ENCODE measurements at places on chromosomes 4 and X. TPM values are rescaled to one million over a fixed set of nuclear protein-coding genes. Genes with fewer than 3 reads are reported as not detected.

DNA sequence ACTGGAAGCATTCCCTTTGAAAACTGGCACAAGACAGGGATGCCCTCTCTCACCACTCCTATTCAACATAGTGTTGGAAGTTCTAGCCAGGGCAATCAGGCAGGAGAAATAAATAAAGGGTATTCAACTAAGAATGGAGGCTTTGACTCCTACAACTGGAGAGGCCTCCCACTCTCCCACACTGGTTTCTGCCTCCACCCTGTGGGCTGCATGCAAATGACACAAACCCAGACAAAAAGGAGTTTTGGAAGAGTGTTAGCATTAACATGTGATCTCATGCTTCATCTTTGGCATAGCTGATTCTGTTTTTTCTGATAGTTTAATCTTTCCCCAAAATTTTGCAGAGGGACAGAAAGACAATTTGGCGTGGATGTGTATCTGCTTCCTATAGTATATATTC, 80.8 kb upstream of the IQCM start:
- ATAC-seq: no peak

DNA sequence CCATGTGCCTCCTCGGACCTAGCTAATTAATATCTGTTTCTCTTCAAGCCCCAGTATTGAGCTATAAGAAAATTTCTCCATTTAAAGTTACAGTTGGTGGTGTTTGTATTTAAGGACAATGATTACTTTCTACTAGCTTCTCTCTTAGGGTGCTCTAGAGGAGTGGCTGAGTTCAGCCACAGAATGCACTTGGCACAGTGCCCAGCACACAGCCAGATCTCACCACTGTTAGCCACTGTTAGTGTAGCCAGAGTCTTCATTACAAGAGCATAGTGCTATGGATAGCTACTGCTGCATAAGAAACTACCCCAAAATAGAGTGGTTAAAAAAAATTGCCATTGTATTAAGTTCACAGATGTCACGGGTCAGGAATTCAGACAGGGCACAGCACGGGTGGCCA, 421.3 kb downstream of the BCOR start:
- no peak for ATAC-seq

The GNPDA2 gene
- total RNA-seq: 19.3 TPM

GRCh38 chr4:17284323-17285175, 227.3 kb downstream of the QDPR start:
- ATAC-seq: no peak

GRCh38 chr4:122914292-122914904, 8.0 kb downstream of the NUDT6 start:
- ATAC-seq: no peak

GRCh38 chrX:70134116-70134477, 850 bp downstream of the IGBP1 start:
- no peak for ATAC-seq

DNA sequence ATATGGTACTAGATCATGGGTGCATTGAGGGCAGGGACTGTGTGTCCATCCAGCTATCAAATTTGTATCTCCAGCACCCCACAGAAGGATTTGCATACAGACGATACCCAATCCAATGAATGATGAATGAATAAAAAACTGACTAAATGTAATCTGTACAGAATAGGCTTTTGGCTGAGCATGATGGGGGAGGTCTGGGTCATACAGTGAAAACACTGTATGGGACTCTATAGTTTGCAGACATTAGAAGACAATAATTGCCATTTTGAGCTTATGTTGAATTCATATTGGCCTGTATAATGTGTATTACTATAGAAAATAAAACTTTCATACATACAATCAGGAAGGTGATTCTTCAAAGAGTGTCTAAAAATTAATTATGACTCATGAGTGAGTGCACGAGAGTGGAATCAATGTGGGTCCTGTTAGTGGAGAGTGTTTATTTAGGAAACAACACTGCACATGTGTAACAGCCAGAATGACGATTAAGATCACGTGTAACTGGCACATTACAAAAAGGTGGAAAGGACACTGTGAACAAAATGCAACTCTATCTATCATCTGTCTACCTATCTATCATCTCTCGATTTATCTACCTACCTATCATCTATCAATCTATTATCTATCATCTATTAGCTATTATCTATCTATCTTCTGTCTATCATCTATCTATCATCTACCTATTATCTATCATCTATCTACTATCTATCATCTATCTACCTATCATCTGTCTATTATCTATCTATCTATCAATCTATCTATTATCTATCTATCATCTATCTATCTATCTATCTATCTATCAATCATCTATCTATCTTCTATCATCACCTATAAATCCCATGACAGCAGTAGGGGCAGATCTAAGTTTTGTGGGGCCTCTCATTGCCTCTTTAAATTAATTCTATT, 201.3 kb downstream of the PTTG2 start:
- no peak for ATAC-seq

DNA sequence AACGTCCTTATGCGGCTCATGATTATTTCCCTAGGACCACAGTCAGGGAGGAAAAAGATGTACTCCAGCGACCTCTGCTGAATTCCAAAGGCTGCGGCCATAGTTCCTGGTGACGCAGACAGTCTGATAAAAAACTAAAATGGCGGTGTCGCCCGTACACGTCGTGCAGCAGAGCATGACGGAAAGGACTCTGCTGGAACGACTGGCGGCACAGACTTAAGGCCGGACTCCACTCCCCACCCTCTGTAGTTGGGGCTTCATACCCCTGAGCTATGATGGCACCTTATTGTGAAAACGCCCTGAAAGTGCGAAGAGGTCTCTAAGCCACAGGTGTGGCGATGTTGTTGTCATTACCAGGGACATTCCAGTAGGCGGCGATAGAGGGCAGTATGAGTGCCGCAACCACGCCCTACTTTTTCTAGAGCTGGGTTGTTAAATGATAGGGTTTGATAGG, 90.0 kb upstream of the EDA2R start:
- peak; percentile 48 for ATAC-seq

The TLL1 gene
- 8.5 TPM for total RNA-seq

- ATAC-seq: no peak
These were observed 25.5 kb downstream of the CHST7 start for GRCh38 chrX:46599051-46599560.

The CT55 gene
- not detected for total RNA-seq

The MXRA5 gene
- total RNA-seq: 3.9 TPM

DNA sequence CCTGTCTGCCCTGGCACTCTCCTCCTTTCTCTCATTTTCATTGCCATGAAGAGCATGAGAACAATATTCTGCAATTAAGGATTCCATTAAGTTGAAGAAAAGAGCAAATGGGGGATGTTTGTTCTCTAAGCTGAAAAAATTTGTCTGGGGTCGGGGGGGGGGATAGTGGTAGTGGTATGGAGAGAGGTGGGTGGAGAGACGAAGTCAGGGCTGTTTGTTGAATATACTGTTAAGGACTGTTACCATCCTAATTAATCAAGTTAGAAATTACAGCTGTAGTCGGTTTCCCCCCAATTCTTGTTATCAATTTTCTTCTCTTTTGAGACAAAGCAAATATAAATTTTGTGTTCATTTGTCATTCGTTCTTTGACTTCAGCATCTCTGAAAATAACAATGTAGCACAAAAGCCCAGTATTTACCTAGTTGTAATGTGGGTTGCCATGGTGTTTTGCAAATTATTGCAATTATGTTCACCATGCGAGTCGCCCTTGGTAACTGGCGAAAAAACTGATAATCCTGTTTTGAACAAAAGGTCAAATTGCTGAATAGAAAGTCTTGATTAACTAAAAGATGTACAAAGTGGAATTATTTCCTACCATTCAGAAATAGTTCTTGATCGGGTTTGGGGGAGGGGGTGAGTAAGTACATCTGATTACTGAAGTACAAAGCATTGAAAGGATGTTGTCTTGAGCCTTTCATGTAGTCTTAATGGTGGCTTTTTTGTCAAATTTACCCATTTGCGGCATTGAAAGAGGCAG, 139.1 kb downstream of the ARX start:
- no peak for ATAC-seq

GRCh38 chrX:21958916-21959315, 18.4 kb downstream of the SMS start:
- ATAC-seq: no peak

GRCh38 chr4:92651536-92651935, 347.8 kb downstream of the GRID2 start:
- ATAC-seq: no peak

GRCh38 chr4:74218201-74218600, 60.3 kb downstream of the MTHFD2L start:
- no peak for ATAC-seq

- no peak for ATAC-seq
These were observed 94.6 kb downstream of the STIM2 start for GRCh38 chr4:26955241-26955640.

DNA sequence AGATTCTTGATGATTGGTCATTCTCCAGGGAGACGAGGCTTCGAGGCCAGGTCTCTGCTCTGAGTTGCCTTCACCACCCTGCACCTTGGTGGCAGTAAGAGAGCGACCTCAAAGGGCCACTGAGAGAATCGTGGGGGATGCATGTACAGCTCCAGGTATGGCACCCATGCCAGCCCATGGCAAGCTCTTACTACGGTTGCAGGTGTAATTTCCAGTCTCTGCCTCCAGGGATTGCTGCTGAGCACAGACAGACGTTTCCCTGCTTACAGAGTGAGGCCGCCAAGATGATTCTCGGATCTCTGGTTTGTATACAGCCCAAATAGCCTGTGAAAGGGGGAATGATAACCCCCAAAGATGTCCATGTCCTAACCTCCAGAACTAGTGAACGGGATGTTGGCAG, 16.3 kb upstream of the DRD5 start:
- ATAC-seq: no peak

DNA sequence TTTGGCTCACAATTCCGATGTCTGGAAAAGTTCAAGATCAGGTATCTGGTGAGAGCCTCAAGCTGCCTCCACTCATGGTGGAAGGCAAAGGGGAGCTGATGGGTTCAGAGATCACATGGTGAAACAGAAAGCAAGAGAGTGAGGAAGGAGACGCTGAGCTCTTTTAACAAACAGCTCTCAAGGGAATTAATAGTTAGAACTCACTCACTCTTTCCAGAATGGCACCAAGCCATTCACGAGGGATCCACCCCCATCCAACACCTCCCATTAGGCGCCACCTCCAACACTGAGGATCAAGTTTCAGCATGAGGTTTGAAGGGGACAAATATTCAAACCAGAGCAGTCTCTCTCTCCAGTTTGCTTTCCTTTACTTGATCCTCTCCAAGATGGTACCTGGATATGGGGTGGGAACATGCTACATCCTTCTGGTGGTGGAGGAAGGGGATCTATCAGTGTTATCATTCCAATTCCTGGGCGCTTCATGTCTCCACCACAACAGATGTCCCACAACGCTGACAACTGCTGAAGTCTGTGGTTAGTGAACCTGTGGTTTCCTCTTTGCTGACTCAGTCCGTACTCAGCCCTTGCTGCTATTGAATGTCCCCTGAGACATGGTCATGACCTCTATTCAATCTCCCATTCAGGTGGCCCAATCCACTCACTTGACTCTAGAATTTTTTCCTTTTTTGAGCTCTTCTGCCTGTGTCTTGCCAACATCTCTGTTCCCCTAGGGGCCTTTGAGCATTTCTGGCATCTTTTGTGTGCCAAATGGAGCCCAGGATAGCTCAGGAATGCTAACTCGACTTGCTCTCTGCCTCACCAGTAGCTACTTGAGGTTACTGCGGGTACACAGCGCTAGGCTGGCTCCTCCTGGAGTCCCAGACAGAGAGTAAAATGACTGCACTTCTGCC, 395.2 kb downstream of the MID1IP1 start:
- ATAC-seq: no peak

DNA sequence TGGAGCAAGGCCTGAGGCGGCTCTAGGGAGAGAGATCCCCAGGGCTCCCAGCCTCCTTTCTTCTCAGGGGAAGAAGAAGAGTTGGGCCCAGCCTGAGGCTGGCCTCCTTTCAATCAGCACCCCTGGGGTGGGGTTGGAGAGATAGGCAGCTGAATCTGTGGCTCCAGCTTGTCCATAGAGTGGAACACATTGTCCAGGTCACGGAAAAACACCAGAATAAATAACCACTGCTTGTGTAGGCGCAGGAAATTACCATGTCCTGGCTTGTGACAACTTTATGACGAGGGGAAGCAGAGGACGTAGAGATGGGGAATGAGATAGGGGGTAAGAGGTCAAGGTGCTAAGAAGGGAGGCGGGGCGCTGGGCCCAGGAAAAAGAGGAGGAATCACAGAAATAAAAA, 80.8 kb upstream of the EFNB1 start:
- ATAC-seq: no peak

The PTPN13 gene
- total RNA-seq: 12.8 TPM

DNA sequence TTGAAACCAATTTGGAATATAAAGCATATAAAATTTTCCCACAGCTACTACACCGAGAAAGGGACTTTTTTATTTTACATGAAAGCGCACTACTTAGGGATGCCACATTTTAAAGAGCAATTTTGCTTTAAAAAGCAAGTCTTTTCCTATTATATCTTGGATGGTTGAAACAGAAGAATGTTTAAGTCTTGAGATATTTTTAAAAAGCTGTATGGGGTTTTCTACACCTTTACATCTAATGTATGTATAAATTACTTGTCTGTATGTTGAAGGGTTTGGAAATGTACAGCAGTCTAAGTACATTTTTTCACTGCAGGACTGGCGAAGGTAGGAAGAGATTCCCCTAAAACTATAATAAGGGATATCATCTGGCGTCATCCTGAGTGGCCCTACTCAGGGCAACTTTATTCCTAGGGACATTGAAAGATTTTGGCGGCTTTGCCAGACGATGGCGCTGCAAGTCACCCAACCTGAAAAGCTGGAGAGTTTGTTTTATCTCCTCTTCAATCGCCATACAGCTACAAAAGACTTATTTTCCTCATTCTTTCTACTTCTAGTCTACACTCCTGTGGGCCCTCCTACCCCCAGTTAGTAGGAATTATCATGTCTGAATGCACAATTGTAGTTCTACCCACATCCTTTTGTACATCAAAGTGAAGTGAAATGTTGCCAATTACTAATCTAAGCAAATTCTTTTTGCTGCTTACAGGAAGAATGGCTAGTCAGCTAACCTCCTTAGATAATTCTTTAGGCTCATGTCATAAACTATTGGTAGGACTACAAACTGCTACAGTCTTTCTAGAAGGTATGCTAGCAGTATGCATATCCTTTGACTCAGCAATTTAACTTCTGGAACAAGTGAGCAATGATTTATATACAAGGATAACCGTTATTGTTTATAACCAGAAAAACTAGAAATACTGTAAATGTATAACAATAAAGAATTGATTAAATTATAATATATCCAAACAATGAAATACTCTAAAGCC, 782 bp upstream of the NEK1 start:
- peak; percentile 54 for ATAC-seq

The C1QTNF7 gene
- total RNA-seq: 52.1 TPM
